Fibroblast of lung (primary cell): ENCODE measurements at places on chromosomes 6 and 20. TPM values are rescaled to one million over a fixed set of nuclear protein-coding genes. Genes with fewer than 3 reads are reported as not detected.

The C6orf58 gene
- not detected in 2 replicates for total RNA-seq

The CGAS gene
- total RNA-seq: 5.0 and 5.9 TPM in 2 replicates

The TBC1D32 gene
- total RNA-seq: 11.6 and 21.0 TPM in 2 replicates

The VPS16 gene
- 46.1 and 48.5 TPM in 2 replicates for total RNA-seq

The VWA7 gene
- total RNA-seq: under 0.01 and 0.66 TPM in 2 replicates

The DEFB125 gene
- total RNA-seq: not detected in 2 replicates

The RFX6 gene
- total RNA-seq: not detected in 2 replicates

The ALDH8A1 gene
- total RNA-seq: 0.26 and 0.50 TPM in 2 replicates

The ASIP gene
- total RNA-seq: not detected in 2 replicates

The OR2H1 gene
- total RNA-seq: not detected in 2 replicates

The TUBB2B gene
- 3.8 and 5.1 TPM in 2 replicates for total RNA-seq

The SLC44A4 gene
- total RNA-seq: not detected in 2 replicates

The BFSP1 gene
- 1.8 and 2.3 TPM in 2 replicates for total RNA-seq

The HDGFL1 gene
- total RNA-seq: not detected in 2 replicates
